ENCODE measurements at places on chromosomes 13 and 19.
A peak's percentile ranks its signal among the peaks of the same experiment; 100 is the strongest.

GRCh38 chr13:112253631-112254030, 122.5 kb upstream of the SPACA7 start:
- no peak for DNase-seq

DNA sequence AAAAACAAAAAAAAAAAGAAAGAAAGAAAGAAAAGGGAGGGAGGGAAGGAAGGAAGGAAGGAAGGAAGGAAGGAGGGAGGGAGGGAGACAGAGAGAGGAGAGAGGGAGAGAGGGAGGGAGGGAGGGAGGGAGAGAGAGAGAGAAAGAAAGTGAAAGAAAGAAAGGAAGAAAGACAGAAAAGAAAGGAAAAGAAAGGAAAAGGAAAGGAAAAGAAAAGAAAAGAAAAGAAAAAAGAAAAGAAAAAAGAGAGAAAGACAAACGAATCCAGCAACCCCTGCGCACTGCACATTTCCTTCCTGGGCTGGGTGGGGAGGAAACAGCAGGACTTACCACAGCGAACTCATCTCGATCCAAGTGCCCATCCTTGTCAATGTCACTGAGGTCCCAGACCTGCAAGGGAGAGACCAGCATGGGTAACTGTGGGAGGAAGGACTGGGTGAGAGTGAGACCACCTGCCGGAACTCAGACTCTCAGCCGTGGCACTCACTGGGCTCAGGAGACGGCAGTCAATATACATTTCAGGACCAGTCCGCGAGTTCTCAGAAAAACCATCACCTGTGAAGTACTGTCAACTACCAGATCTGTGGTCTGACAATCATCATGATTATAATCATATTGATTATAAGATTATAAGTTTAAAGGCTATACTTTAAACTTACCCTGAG, 43.3 kb downstream of the EPS15L1 start:
- no peak for DNase-seq

- peak; percentile 71 for DNase-seq
These were observed 2.6 kb upstream of the CACNG7 start for GRCh38 chr19:53906211-53907192.

DNA sequence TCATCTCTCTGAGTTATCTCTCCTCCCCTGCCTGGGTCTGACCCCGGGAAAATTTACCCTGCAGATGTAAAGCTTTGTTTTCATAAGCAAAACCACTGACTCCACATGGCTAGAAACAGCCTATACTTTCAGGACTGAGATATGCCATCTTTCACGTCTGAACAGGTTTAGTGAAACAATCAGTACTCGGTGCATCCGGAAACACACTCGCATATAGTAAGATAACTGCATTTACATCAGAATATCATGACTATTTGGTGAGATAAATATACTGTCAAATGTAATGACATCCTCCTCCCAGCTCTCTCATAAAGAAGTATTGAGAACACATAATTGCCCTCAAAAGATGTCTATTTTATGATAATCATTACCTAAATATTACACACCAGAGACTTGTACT, 172.8 kb downstream of the EFNB2 start:
- no peak for DNase-seq

DNA sequence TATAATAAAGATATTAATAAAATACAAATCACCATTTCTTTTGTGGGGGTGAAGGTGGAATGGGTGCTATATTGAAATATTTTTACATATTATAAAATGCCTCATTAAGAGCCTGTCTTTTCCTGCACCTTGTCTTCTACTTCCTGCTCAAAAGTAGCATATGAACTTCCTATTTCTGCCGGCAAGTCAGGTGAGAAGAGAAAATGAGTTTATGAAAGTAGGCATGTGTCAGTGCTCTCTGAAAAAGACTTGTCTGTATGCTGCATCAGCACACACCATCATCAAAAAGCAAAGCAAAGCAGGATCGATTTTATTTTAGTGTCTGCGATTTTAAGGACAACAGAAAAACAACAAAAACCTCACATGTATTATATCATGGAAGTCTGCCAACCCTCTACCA, 114.2 kb downstream of the RAP2A start:
- no peak for DNase-seq

- peak; percentile 31 for DNase-seq
These were observed 61.0 kb downstream of the STK24 start for GRCh38 chr13:98515818-98516465.

DNA sequence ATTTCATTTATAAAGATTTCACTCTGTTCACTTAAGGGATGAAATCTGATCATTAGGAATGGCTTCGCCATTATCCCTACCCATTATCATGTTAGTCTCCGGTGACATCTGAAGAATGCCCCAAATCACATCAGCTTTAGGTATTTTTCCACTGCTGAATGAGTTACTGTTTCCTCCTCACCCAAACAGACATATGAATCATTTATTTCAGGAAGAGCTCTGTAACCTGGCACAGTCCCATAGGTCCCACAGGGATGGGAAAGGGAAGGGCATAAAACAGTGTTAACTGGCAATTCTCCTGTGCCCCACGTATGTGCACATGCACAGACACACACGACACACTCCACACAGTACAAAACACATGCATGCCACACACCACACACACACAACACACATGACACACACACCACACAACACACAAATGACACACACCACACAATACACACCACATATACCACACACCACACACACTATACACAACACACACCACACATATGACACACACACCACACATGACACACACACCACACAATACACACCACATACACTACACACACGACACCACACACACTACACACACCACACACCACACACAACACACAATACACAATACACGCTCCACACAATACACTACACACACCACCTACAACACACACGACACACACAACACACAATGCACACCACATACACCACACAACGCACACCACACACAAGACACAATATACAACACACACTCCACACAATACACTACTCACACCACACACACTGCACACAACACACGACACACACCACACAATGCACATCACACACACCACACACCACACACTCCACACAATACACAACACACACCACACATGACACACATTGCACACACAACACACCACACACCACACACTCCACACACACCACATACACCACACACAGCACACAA, 15.4 kb downstream of the TMEM255B start:
- DNase-seq, result no peak

DNA sequence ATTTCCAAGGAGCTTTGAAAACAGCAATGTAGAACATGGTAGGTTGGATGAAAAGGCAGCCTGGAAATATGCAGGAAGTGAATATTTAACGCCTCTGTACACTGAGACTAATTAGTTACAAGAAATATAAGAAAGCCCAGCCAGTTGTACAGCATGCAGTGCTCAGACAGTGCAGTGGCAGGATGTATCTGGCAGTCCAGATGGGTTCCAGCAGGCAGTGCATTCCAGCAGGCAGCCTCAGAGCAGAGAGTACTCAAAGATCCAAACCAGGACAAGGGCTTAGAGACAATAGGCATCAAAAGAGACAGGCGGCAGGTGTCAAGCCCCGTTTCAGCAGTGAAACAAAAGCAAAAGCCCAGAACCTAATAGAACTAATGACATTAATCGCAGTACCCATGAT, 2776.3 kb downstream of the PCDH9 start:
- DNase-seq, result peak; percentile 65

GRCh38 chr13:104594806-104595205, 1528.6 kb upstream of the SLC10A2 start:
- DNase-seq, result no peak

GRCh38 chr19:1567848-1568227, 287 bp downstream of the MEX3D start:
- DNase-seq, result peak; percentile 64

- no peak for DNase-seq
These were observed 14.7 kb upstream of the LILRB4 start for GRCh38 chr19:54648129-54648528.

GRCh38 chr19:14553042-14553938, 18.6 kb downstream of the NDUFB7 start:
- DNase-seq, result no peak

DNA sequence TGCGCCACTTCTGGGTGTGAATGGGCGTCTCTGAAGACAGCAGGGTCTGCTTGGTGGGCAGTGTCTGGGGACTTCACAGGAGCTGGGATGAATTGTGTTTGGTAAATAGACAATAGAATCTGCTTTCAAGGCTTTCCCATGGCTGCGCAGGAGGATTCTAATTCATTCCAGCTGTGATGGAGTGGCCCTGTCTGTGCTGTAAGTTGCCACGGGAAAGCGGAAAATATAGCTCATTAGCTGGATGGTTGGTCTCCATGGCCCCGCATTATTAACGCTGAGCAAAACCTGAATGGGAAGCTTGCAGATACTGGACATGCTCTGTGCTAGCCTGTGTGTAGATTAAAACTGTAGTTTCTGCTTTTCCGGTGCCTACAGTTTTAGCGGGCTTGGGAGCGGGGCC, 15.6 kb upstream of the C1QTNF9 start:
- DNase-seq, result peak; percentile 45

- DNase-seq, result no peak
These were observed 209.5 kb downstream of the DNAJC15 start for GRCh38 chr13:43232873-43233265.

DNA sequence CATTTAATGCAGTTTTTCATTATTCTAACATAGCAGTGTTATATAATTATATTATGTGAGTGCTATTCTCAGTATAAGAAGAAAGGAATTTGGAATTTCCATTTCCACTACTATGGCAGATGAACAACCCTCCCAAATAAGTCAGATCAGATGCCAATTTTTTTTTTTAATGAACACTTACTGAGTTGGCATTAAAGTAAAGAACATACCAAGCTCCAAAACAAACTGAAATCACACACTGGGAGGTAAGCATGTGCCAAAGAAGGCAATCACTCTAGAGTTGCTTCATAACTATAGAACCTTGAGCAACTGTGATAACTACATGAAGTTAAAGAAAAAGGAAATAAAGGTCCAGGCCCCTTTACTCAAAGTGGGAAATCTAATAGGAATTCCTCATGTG, 90.3 kb downstream of the RNF17 start:
- no peak for DNase-seq

DNA sequence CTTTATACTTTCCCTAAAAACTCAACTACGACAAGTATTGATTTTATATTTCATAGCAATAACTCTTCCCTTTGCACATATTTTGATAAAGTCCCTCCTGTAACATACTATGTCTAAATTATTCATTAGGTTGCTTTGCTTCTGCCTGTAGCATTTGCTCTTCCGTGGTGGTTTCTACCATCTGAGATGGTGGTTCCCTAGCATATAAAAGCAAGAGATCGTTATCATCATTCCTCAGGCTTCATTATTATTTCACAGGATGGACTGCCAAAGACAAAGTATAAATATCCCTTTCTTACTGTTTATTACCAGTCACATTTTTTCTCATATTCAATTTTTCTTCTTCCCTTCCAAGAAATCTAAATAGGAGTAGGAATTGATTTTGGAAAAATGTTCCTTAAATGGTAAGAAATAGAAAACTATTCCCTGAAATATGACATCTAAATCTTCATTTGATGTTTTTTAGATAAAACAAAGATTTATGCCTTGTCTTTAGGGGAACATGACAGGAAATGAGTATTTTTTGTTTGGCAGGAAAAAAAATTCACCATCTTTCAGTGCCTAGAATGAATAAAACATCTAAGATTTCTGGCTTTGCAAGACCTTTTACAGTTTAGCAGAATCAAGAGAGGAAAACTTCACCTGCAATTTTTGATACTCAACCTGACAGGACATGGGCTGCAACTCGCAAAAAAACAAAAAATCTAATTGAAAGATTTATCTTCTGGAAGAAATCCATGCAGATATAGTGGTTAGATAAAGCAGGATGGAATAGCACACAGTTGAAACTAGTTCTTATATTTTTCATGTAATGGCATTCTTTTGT, 340.0 kb downstream of the SPRY2 start:
- DNase-seq, result no peak

GRCh38 chr19:293436-294110, 2.4 kb upstream of the PLPP2 start:
- no peak for DNase-seq

DNA sequence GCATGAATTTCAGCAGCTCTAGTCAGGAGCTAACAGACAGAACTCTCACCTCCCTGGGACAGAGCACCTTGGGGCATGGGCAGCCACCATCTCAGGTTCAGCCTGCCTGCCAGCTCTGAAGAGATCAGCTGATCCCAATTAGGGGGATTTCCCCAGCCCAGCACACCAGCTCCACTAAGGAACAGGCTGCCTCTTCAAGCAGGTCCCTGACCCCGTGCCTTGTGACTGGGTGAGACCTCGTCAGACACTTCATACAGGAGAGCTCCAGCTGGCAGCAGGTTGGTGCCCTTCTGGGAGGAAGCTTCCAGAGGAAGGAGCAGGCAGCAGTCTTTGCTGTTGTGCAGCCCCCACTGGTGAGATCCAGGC, 84.5 kb upstream of the UFM1 start:
- DNase-seq, result no peak

- no peak for DNase-seq
These were observed 123.8 kb upstream of the PCDH9 start for GRCh38 chr13:67353941-67354340.

GRCh38 chr13:45034342-45034741, 45.0 kb downstream of the GPALPP1 start:
- no peak for DNase-seq

Measured in neural progenitor cell (in vitro differentiated cells).